ENCODE measurements at places on chromosomes 2 and 18. TPM values are rescaled to one million over a fixed set of nuclear protein-coding genes. Genes with fewer than 3 reads are reported as not detected.

MEP1B gene
- polyA plus RNA-seq, result 0.17 TPM

GRCh38 chr18:73793386-73793785 is 354.2 kb downstream of the FBXO15 start:
- no peak for DNase-seq

DNAH7 gene
- 8.9 TPM for polyA plus RNA-seq

DNA sequence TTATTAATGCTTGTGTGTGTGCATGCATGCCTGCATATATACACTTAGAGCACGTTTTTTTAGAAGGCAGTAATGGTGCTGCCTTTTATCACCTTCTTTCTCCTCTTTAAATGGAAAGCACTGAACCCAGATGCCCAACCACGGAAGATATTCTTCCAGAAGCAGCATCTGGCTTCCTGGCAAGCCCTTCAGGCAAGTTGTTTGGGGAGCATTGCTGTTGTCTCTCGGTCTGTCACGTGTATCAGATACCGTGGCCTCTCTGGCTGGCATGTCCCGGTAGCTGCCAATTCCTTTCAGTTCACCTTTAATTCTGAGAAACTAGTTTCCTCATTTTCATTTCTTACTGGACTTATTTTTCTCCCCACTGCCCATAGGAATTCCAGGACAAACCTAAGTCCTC is 587.8 kb downstream of the ARHGAP15 start:
- no peak for DNase-seq

DNA sequence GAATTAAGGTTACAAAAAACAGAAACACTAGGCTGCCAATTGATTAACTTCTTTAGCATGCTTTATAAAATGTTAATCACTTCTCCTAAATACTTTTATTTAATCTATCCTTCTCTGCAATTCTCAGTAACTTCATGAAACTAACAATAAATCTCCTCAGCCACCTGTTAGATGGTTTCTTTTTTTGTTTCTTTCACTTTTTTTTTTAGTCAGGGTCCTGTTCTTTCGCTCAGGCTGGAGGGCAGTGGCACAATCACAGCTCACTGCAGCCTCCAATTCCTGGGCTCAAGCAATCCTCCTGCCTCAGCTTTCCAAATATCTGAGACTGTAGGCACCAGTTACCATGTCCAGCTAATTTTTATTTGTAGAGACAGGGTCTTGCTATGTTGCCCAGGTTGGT is 213.4 kb upstream of the STK17B start:
- DNase-seq, result no peak

TRIM43B gene
- not detected for polyA plus RNA-seq
